ENCODE measurements at places on chromosomes 1 and 21. TPM values are rescaled to one million over a fixed set of nuclear protein-coding genes. Genes with fewer than 3 reads are reported as not detected.
A peak's percentile ranks its signal among the peaks of the same experiment; 100 is the strongest.

DNA sequence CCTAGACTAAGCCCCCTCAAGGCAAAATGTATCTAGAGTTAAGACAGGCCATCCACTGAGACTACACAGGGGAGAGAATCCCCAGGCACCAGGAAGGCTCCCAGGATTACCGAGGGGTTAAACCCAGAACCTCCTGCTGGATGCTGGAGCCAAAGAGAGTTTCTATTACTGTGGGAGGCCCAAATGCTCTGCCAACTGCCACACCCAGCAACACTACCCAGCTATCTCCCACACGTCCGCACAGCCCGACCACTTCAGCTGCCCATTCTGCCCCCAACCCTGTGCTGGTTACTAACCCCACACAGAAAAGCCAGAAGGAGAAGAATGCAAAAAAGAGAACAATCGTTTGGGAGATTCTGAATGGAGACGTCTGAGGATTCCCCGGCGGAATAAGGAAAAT is 63.6 kb downstream of the CD46 start:
- ATAC-seq: no peak

DNA sequence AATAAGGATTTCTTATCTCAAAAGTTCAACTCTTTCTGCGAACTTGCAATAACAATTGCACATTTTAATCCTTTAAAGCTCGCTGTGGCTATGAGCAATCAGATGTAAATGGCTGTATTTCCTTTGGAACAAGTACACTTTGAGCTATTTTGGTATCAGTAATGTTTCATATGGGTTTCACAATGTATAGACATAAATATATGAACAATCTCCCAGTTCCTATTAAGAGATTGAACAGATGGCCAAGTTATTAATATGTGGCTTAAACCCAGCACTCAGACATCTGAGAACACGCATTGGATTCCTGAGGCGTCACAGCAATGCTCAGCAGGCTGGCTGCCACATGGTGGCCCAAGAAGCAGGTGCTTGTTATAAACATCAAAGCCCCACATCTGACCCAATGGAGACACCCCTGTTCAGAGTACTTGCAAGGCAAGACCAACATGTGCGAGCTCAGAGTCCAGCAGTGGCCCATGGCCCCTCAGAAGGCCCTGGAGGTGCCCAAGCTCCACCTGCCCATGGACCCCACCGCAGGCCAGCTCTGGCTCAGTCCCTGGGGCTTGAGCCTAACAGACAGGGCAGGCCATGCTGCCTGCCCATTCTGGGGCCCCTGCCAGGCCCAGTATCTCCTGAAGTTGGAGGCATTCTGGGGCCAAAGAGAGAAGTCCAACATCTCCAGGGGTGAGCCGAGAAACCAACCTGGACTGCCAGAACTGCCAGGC is 23.7 kb downstream of the PSMG1 start:
- peak; percentile 59 for ATAC-seq

The C1orf167 gene
- total RNA-seq: 0.28 TPM

The MATN1 gene
- 0.86 TPM for total RNA-seq

The WNT9A gene
- total RNA-seq: 4.3 TPM

The CYYR1 gene
- total RNA-seq: 0.15 TPM

The FALEC gene
- 0.77 TPM for total RNA-seq
